Right cardiac atrium (tissue), 5 donors: ENCODE measurements at places on chromosomes 7 and 10.
A peak's percentile ranks its signal among the peaks of the same experiment; 100 is the strongest.

DNA sequence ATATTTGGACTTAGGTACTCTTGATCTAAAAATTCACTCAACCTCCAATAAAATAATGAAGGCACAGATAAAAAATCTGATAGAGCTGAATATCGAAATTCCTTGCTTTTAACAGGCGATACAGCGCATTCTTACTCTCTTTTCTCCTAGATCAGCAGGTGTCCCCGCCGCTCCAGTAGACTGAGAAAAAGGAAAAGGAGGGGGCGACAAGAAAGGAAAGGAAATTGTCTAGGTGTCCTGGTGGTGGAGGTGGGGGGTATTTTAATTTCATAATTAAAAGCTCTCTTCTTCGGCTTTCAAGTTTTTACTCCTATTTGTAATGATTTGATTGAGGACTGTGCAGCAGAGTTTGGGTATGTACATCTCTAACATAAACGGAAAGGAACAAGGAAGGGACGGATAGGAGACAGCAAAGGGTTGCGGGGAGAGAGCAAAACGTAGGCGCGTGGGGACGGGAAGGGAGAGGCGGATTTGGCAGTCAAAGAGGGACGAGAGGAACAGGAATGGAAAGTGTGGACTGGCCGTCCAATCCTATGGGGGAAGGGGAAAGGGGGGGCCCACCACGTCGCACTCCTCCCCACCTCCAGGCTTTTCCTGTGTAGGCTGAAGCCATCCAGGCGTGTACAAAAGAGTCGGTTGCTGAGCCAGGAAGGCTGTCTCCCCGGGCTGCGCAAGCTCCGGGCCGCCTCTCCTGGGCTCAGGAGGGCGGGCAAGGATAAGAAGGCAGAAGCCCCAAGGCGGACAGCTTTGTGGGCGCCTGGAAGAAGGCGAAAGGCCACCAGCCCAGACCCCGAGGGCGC is 875 bp upstream of the HECTD2 start:
- DNase-seq = peak; percentile 89

DNA sequence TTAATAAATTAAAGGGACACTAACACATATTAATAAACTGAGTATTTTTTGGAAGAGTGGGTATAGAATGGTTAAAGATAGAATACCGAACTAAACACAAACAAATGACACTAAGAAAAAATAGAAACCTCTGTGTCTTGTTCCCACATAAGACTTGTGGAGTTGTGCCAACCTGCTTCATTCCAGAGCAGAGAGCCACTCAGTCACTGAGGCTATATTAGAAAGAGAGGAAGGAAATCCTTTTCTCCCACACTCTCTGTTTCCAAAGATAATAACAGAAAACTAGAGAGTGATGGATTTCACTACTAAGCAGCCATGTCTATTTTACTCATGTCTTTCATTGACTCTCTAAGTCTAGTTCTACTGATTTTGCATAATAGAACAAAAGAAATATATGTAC is 26.0 kb downstream of the CTNNA3 start:
- no peak for DNase-seq

DNA sequence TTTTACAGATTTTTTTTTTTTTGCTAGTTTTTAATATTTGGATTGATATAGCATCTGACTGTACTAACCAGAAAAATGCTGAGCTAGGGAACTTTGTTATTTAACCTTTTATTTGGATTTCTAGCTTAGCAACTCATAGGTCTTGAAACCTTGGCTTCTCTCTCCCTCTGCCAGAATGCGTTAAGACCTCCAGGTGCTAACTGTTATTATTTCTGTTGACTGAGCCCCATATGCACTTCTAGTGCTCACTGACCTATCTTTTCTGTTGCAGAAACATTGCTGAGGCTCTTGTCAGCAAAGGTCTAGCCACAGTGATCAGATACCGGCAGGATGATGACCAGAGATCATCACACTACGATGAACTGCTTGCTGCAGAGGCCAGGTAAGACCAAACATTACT is 143.6 kb downstream of the LRRC4 start:
- DNase-seq = no peak

DNA sequence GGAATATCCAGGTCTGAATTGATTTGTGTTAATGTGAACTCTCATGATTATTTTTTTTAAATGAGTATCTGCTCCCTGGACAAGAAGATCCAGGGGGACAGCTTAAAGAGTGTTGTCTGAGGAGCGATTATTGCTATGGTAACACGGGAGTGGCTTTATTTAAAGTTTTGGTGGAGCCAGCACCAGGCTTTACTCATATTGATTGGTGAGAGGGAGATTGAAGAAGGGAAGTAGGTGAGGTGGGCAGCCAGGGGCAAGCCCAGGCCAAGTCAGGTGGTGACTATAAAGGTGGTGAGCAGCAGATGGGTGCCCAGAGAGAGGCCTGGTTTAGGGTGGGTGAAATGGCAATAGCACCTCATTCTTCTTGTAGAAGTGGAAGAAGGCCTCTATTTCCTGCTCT is 10.2 kb upstream of the AGR2 start:
- no peak for DNase-seq

DNA sequence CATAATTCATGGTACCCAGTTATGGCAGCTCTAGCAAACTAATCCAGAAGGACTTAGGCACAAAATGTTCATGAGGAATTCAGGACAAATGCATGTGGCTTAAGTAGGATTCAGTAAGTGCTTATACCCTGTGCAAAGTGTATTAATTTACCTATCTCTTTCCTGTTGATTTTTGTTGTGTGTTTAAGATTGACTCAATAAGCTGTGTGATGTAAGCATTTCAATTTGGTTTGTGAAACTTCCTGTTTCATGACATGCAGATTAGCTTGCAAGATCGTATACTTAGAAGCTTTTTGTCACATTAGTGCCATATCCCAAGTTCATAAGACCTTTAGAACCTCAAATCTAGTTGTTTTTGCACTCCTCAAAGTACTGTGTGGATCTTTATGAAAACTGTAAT is 416.7 kb downstream of the ARL4A start:
- no peak for DNase-seq

- no peak for DNase-seq
These were observed 37.0 kb upstream of the CNNM1 start for GRCh38 chr10:99292159-99292558.

- DNase-seq = no peak
These were observed 69.7 kb upstream of the EMX2 start for GRCh38 chr10:117472872-117473271.
